Esophagus mucosa (tissue), 1 donor: ENCODE measurements at places on chromosomes 12 and 14. TPM values are rescaled to one million over a fixed set of nuclear protein-coding genes. Genes with fewer than 3 reads are reported as not detected.
A peak's percentile ranks its signal among the peaks of the same experiment; 100 is the strongest.

The DCAF11 gene
- total RNA-seq = 48.2 TPM

The AMN gene
- 12.4 TPM for total RNA-seq

GRCh38 chr12:52285172-52285745 is 6.1 kb downstream of the KRT81 start:
- no peak for ATAC-seq

DNA sequence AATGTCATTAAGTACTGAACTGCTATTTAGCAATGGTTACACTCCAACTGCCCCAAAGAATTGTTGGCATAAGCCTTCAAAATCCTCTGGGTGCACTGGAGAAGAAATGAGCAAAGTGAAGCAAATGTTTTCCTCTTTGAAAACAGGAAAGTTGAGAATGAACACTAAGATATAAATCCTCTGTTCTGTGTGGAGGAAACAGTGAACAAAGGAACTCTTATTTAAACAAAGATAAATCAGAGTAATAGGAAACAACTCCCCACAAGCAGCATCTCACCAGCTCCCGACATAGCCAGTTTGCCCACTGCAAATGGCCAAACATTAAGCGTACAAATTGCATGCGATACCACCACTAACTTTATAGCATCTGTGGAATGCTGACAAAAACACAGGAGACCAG is 54.0 kb downstream of the BCAT1 start:
- peak; percentile 35 for ATAC-seq

- ATAC-seq = peak; percentile 97
These were observed 51.6 kb downstream of the GPATCH2L start for GRCh38 chr14:76203086-76204001.

- ATAC-seq = no peak
These were observed 34.9 kb downstream of the CCDC175 start for GRCh38 chr14:59541731-59542130.

DNA sequence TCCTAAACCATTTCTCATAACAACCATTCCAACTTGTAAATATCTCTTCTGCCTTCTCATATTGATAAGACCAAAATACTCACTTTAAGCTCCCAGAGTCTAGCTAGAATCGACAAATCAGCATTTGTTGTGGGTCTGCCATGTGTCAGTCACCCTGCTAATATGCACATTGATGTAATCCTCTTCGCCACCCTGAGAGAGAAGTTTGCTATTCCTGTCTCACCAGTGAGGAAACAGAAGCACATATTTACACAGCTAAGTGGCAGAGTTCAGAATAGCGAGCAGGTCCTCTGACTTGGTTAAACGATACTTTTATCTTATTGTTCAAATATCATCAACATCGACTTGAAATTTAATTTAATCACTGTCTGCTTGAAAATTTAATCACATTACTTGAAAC is 142.1 kb downstream of the ANO4 start:
- no peak for ATAC-seq

DNA sequence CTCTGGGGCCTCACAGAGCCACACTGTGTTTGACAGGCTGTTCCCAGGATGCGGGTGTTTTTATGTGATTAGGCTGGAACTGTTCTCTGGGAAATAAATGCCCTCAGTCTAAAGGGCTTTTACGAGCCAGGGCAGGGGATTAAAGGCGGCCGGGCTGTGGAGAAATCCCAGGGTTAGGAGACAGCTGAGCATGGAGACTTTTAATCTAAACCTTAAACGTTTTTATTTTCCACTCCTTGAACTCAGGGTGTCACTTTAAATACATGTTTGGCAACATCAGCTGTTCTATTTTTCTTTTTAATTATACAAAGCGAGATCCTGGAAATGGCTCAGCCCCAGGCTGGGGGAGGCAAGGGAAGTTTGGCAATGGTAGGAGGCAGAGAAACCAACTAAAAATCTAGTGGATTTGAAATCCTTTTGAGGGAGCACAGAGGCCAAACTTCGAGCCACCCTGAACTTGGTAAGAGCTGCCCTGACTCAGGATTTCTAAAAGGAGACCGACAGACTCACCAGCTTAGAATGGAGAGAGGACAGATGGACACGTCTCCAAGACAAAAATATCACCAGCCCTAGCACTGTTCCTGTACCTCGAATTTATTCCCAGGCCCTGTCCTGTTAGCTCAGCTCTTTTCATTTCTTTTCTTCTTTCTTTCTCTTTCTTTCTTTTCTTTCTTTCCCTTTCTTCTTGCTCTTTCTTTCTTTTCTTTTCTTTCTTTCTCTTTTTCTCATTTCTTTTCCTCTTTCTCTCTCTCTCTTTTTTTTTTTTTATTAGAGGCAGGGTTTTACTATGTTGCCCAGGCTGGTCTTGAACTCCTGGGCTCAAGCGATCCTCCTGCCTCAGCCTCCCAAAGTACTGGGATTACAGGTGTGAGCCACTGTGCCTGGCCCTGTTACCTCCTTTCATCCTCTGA is 15.8 kb upstream of the ORAI1 start:
- no peak for ATAC-seq
